ENCODE measurements at places on chromosomes 5 and 9.

DNA sequence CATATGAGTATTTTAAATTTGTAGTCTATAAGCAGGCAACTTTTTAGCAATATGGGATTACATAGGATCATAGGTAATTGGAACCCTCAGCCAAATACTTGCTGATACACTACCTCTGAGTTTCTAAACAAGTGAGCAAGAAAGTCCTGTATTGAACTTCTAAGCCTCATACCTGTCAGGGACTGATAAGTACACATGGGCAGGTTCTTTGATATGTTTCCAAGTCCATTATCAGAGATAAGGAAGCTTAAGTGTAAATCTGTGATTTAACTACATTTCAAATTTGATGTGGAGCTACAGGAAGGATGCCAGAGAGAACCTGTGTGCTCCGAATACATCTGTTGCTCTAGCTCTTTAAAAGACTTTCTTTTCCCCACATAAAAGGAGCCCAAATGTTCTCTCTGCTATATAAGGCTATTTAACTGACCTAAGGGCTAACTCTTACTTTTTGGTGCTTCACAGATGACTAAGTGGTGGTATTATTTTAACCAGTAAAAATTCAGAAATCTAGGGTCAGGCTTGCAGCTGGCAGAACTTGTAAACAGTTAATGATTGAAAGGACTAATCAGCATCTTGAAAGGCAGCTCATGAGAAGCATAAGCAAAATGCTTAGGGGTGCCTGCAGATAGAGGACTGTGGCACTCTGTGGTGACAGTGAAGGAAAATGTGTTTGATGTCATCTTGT lies 228.6 kb downstream of the NR3C1 start:
- DNase-seq: no peak

DNA sequence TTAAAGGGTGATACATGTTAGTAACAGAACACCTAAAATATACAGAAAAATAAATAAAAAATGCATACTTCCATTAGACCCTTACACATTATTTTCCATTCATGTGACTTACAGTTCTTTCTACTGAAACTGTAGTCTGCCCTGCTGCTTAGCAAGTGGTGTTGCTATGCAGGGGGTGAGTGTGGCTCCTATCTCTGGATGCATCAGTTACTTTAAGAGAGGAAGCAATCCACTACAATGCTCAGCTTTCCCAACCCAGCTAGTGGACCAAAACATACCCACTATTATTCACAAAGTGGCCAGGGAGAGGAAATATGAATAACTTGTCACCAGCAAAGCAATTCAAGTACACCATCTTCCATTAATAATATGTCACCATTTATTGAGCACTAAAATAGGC lies 121.8 kb downstream of the DOCK2 start:
- no peak for DNase-seq

- no peak for DNase-seq
Observed at GRCh38 chr5:105849701-105850100, 1821.0 kb downstream of the EFNA5 start.

DNA sequence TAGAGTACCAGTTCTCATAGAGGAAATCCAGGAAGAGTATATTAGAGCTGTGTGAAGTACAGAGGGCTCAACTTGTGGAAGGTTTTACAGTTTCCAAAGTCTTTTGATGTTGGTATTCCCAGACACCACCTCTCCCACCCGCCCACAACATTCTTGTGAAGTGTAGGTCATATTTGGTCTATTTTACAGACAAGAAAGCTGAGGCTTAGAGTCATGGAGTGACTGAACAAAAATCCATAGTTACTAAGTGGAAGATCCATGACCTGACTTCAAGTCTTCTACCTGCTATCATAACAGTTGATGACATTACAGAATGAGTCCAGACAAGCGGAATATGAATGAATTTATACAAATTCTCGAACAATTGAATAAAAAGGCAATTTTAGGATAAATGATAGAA lies 187.1 kb upstream of the RPS23 start:
- DNase-seq: no peak

GRCh38 chr5:137372016-137372772 lies 126.9 kb downstream of the SPOCK1 start:
- no peak for DNase-seq

- DNase-seq: no peak
Observed at GRCh38 chr9:36778682-36779081, 206.0 kb downstream of the MELK start.

DNA sequence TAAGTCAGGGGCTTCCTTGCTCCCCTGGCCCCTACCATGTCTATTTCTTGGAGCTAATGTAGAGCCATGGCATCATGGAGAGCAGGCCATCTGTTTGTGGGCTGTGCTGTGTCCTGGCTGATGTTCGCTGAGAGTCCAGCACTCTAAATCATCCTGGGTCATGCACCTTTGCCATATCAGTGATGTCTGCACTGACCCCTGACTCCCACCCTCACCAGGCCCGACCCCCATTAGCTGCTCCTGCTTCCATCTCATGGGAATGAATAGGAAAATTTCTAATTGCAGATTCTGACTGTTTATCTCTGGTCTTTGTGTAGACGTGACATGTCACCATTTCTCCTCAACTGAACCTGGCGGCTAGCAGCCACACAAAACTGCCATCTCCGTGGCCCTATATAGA lies 236.9 kb downstream of the NSG2 start:
- no peak for DNase-seq

DNA sequence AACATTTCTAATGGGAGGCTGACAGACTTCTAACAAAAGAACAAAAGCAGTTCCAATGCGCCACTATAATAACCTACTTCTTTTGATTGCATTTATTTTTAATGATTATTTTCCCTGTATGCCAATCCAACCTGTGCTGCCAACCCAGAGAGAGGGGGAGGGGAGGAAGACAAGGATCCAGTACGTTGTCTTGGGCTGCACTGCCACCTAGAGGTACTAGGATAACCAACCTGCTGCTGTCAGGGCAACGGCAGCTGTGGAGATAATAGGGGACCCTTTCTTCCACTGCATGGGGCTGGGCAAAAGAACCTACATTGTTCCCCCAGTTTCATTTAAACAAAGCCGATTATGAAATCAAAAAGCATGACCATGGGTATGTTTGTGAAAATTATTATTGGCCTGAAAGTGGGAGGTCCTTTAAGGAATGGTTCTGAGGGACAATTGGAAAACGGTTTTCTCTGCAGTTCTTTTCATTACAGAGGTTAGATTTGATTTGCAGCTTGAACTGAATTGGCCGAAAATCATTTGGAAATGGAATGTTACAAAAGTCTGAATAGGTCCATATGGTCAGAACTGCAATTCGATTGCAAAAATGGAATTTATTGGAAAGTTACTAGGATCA lies 101.3 kb downstream of the RASEF start:
- DNase-seq: no peak

GRCh38 chr9:114321759-114322158 lies 1.1 kb upstream of the ORM1 start:
- DNase-seq: no peak

DNA sequence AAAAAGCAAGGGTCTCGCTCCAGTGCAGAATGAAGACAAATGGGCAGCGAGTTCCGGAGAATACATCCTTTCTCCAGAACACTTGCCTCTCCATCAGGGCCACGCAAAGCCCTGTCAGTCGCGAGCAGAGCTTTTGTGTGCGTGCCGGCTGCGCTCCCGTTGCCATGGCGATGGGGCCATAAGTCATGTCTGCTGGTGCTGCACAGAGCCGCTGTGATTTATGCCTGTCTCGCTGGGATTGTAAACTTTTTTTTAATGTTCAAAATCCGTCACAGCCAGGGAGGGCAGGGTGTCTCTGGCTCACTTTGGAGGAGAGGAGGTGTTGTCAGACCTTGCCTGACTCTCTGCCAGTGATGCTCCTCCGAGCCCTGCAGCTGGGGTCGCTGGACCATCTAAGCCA lies 272.7 kb downstream of the TRIM32 start:
- no peak for DNase-seq
